ENCODE measurements at places on chromosomes 4 and X.

DNA sequence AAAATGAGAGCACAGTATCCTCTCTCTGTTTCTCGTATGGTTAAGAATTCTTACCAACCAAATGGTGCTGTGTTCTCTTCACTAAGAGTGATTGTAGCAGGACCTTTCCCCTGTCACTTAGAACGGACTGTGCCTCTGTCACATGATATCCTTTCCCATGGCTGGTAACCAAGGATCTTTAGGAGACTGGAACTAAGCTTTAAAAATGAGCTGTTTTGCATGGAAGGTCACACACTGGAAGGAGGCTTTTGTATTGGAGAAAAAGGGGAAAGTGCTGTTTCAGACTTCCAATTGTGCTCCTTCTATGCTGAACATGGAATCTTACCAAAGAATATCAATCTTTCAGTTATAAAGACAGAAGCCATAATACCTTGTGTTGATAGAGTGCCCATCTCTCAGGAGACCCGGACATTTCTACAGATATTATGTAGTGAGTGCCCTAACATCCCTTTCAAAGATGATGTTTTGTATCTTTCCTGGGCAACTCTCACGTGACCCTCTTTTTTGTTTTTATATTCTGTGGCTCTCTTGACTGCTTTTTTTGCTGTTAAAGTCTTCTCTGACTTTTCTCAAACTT lies 148.6 kb downstream of the SLC4A4 start:
- DNase-seq = no peak

- no peak for DNase-seq
Measured at GRCh38 chrX:2627272-2627867, 63.7 kb upstream of the CD99 start.

GRCh38 chr4:5387457-5387856 lies 320.9 kb downstream of the EVC2 start:
- DNase-seq = no peak

GRCh38 chr4:15253349-15253748 lies 174.5 kb upstream of the C1QTNF7 start:
- DNase-seq = no peak

DNA sequence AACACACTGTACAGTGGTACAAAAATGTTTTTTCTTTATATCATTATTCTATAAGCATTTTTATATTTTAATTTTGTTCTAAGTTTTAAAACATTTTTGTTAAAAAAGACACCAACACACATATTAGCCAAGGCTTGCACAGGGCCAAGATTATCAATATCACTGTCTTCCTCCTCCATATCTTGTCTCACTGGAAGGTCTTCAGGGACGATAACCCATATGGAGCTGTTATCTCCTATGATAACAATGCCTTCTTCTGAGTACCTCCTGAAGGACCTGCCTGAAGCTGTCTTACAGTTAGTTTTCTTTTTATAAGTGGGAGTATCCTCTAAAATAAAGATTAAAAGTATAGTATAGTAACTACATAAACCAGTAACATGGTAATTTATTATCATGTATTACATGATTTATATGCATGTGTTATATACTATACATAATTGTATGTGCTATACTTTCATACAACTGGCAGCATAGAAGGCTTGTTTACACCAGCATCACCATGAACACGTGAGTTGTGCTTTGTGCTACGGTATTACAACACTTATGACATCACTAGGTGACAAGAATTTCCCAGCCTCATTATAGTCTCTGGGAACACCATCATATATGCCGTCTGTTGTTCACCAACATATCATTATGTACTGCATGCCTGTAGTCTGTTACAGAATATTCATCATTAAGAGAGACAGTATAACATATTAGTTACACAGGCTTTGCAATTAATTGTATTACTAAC lies 90.7 kb downstream of the WDFY3 start:
- DNase-seq = no peak

- DNase-seq = no peak
Measured at GRCh38 chr4:106418444-106418843, 49.9 kb upstream of the GIMD1 start.

Data from coronary artery (tissue), 2 donors.